ENCODE measurements at places on chromosomes 1 and 21.

DNA sequence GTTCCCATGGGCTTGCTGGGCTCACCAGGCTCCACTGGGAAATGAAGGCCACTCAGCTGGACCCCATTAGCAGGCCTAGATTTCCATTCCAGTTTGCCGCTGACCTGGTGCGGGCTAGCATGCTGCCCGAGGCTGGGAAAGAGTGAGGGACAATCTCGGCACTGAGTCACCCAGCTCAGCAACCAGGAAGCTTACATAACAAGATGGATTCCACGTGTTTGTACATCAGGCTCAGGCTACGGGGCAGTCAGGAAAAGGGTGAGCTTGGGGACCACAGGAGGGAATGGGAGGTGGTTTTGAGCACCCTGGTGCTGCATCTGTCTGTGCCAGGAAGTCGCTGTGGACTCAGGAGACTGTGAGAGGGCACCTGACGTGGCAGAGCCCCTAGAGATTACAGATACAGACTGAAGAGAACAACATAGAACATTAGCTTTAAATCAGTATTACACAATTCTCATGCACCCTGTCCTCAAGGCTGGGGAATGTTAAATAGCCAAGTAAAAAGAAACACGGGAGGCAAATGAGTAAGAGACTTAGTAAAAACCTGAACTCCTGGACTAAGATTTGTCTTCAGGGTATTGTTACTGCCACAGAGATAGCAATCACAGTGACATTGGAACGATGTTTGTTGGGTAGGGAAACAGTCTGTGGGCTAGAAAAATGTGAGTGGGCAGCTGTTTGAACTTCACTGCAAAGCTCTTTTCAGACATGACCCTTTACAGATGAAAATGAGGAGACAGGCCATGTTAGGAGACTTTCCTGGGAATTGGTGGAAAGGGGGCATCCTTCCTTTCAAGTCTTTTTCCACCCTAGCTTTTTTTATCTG is 51.1 kb downstream of the GLUL start:
- no peak for DNase-seq

GRCh38 chr1:14259191-14259757 is 339.2 kb upstream of the KAZN start:
- no peak for DNase-seq

DNA sequence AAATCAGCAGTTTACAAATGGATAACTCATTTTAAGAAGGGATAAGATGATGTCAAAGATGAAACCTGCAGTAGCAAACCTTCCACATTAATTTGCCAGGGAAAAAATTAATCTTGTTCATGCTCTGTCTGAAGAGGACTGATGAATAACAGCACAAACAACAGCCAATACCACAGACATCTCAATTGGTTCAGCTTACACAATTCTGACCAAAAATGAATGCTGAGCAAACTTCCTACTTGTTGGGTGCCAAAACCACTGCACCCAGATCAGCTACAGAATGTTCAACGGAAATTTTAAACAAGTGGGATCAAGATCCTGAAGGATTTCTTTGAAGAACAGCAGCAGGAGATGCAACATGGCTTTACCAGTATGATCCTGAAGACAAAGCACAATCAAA is 98.3 kb downstream of the COQ8A start:
- DNase-seq = no peak

DNA sequence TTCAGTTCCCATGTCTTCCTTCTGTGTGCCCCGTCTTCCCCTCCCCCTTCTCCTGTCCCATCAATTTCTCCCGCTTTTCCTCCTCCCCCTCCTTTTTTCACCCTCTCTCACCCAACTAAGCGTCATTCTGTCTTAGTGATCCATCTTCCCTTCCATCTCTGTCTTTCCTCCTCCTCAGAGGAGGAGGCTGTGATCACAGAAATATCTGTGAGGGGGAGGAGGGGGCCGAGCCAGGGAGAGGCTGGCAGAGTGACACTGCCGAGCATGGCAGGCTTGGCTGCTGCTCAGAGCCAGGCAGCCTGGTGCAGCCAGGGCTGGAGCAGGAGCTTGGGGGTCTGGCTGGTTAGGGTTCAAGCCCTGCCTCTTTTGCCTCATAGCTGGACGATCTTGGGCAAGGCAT is 7.6 kb downstream of the HTR6 start:
- DNase-seq = no peak

GRCh38 chr1:51555866-51556619 is 37.0 kb upstream of the EPS15 start:
- no peak for DNase-seq

DNA sequence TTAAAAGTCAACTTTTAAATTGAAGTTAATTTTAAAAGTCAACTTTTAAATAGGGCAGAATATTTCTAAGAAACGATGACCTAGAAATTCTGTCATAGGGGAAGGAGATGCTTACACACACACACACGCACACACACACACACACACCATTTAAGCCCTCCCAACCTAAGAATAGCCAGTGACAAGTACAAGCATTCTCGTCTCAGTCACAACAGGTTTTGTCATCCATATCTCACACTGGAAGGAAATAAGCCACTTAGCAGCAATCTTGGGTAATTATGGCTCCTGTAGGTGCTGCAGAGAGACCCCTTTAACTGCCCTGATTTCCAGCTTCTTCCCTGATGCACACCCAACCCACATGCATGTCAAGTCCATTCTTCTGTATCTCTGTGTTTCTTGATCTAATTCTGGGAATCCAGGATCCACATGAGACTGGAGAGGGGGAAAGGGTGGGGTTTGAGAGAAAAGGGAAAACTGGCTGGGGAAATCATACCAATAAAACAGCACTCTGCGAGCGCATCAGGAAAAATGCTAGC is 338.1 kb downstream of the PAPPA2 start:
- no peak for DNase-seq

DNA sequence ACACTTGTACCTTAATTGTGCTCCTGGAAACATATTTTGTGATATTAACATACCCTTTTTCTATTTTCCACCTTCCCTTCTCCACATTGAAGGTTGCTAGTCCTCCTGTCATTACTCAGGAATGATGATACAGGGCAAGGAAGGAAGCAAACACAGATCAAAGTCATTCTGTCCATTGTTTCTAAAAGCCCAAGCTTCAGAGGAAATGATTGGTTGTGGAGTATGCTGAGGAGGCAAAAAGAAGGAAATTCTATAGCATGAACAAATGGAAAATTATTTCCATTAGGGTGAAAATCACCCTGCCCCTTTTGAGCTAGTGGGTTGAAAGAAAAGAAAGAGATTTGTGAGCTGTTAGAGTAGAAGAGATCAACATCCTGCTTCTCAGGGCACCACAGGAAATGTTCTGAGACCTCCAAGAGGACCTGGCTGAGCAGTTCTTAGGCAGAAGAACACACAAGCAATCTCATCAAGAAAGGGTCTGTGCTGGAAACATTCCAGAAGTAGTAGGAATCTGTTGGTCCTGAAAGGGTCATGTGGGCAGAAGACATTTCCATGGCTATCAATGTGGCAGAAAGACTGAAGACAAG is 29.0 kb upstream of the PRRX1 start:
- DNase-seq = no peak

DNA sequence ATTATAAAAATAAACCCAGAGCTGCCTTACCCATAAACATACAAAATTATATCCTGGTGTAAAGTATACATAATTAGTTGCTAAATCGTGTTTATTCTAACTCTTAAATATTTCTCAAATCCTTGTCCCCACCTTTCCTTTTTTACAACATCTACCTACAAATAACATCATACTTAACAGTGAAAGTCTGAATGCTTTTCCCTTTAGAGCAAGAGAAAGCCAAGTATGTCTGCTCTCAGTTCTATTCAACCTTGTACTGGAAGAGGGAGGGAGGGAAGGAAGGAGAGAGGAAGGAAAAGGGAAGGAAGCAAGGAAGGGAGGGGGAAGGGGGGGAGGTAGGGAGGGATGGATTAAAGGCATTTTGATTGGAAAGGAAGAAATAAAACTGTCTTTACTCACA is 14.6 kb downstream of the DOCK7 start:
- DNase-seq = no peak

DNA sequence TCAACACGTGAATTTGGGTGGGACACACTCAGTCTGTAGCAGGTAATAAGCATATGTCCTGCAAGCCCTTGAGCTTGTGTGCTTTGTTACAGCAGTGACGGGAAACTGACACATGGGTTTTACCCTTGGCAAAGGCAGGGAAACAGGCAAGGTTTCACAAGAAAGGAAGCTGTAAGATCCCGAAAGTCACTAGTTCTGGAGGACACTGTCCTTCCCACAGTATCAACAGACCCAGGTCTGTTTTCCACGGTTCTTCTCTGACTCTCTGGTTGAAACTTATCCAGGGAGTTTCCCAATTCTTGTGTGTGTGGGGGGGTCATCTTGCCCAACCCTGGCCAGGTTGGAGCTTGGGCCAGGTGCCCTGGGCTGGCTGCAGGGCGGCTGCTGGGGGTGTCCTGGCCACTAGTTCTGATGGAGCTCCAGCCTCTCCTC is 29.3 kb upstream of the ZBTB21 start:
- DNase-seq = no peak

DNA sequence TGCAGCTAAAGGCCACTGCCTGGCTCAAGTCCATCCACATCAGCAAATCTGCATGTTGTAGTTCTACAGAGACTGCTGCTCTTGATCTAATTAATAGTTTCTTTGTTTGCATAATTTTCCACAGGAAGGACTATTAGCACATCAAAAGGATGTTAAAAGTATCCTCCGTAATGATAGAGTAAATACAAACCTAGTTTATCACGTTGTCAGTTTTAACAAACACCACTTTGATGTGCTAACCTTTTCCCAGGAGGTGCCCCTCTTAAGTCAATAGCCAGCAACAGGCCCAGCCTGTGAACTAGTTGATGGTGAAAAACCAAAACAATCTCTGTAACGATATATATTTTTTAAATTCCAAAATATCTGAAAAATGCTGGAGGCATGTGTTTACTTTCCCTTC is 64.2 kb upstream of the SLC22A15 start:
- DNase-seq = no peak

DNA sequence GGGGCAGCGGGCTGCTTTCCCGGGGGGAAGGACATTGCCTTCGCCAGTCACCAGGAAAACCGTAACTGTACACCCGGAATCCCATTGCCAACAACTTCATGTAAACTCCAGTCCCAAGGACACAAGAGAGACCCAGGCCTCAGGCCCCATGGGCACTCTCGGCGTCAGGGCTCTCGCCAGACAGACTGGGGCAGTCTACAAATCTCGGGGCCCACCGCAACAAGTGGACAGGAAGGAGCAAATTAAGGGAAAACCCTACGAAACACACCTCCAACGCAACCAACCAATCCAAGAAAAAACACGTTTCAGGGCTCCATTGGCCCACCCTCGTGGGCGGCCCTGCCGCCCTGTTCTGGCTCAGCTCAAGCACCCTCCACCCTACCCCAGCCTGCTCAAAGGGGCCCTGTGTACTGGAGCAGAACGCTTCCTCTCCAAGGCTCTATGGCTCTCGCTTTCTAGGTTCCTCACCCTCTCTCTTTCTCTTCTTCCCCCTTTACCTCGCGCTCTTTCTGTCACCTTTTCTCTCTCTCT is 4.6 kb upstream of the ZNF678 start:
- DNase-seq = no peak

- no peak for DNase-seq
These were observed 46.1 kb downstream of the PKN2 start for GRCh38 chr1:88730132-88730675.

DNA sequence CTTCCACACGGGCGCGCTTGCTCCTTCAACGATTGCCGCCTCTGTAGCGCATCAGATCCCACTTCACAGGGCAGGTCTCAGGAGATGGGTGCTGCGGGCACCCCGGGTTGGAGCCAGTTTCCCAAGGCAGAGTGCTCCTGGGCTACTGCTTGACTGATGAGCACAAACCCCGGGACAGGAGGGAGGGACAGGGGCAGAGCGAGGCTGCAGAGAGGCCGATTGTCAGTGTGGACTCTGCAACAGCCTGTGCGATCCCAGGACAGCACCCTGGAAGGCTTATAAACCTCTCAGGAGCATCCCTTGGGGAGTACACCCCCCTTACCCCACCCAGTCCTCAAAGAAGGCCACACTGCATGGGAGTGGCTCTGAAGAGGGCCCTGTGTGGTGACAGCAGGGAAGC is 28.0 kb upstream of the BACE2 start:
- DNase-seq = no peak

- no peak for DNase-seq
These were observed 50.8 kb upstream of the ATP5PO start for GRCh38 chr21:33966324-33966949.

DNA sequence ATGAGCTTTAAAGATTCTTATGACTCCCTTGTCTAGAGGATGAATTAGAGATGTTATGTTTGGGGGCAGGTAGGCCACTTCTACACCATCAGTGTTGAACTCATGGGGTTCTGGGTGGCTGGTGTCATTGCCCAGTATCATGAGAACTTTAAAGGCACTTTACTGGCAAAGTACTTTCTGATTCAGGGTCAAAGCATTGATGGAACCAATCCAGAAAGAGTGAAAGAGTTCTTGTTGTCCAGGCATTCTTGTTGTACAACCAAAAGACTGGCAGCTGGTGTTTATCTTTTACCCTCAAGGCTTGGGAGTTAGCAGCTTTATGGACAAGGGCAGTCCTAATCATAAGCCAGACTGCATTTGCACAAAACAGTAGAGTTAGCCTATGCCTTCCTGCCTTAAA is 673.0 kb downstream of the USP25 start:
- DNase-seq = no peak

DNA sequence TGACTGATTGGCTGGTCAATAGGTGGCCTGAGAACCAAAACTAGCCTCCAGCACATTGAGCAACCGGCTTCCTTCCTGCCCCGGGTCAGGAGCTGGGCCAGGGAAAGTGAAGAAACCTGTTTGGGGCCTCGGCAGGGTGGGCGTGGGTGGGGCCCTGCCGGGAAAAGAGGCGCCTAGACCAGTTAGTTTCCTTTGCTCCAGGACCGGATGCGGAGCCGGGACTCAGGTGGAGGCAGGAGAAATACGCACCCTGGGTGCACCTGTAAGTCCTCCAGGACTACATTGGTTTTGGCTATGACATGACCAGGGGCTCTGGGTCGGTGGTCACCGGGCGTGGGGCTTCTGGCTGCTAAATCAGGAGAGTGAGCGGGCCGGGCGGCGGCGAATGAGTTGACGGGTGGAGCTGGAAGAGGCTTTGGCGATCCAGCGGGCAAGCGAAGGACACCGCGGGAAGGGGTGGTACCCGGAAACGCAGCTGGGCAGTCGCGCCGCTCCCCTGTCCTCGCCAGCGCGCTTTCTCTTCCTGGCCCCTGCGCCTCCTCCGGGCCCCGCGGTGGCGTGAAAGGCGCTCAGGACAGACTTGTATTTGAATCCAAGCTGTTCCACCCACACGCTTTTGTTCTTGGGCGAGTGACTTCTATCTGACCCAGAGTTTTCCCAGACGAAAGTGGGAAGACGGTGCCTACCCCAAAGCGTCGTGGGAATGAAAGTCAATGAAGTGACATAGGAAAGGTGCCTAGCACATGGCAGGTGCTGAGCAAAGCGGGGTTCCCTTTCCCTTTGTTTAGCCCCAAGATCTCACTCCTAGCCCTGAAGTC is 30.6 kb upstream of the JUN start:
- no peak for DNase-seq

All from stimulated activated CD4-positive, alpha-beta T cell treated with anti-CD3 and anti-CD28 coated beads, Interleukin-2, amount 100 ng/mL, for 48 hours (primary cell).